ENCODE measurements at places on chromosomes 7 and 10.
A peak's percentile ranks its signal among the peaks of the same experiment; 100 is the strongest.

DNA sequence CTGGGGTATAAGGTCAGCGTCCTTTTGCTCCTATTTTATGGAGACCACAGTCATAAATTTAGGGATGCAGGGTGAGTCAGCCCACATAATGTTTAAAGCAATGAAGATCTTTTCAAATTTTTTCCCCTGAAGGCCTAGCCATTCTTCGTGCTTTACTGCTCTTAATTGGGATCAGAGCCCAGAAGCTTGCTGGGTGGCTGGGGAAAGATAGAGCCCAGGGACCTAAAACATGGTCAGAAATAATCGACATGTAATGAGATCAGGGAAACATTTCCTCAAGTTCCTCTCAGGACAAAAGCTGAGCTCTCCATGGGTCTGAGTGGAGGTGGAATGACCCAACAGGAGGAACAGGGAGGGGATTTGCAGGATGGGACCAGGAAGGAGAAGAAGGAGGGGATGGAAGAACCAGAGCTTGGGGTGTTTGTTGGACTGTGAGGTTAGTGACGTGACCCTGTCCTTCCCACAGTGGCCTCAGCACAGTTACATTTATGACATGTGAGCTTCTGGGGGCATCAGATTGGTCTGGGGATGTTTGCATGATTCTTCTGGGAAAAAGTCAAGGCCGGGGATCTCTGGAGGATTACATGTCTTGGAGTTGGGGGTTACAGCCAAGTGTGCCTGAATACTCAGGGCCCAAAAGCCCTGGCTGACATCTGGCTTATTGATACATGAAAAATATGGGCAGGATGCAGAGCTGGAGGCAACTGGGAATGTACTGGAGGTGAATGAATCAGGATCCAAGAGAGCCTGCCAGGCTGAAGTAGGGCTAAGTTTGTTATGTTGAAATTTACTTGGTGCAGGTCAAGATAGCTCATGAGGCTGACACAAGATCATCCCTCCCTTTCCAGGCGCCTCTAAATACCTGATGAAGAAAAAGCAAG is 477.9 kb downstream of the RPS24 start:
- no peak for DNase-seq

GRCh38 chr10:5684971-5685763 is 529 bp downstream of the TASOR2 start:
- DNase-seq: peak; percentile 82

DNA sequence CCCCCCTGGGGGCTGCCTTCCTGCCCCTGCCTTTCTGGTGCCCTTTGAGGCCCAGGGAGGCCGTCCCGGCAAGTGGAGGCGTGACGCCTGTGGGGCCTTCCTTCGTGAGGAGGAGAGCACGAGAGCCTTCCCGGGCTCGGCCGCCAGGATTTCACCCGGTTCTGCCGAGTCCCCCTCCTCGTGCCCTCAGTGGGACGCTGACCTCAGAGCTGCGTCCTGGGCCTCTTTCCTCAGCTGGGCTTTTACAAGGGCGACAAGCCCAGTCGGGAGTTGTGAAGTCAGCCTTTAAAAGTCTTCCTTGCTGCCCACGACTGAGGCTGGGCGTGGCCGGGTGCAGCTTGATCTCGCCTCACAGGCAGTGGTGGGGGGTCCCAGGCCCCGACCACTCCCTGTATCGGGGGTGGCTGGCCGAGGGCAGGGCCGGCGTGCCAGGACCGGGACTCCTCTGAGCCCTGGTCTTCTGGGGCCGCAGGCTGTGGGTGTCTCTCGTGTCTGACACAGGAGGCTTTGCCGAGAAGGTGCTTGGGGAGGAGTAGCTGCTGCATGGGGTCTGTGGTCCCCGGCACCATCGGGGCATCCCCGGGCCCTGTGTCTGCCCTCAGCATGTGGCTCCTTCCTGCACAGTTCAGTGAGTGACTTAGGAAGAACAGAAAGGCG is 41.8 kb downstream of the FAM20C start:
- no peak for DNase-seq

- DNase-seq: no peak
These were observed 6.5 kb upstream of the CHST3 start for GRCh38 chr10:71957546-71958275.

GRCh38 chr7:95840953-95841950 is 68.9 kb downstream of the DYNC1I1 start:
- no peak for DNase-seq

DNA sequence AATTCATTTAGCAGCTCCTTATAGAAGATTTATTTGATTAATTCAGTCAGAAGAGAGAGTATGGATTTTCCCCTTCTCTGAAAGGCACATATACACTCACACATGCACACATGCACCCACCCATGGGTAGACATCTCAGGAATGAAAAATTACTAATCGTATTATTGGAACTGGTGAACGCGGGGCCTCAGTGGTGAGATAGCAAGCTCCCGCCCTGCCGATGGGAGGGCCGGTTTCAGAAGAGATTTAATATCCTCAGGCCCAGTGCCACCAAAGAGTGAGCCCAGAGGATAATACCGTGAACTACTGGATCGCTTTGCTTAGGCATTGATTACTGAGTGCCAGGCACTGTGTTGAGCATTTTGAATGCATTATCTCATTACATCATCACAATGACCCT is 38.0 kb upstream of the EMX2 start:
- no peak for DNase-seq

GRCh38 chr10:30853066-30853465 is 178.6 kb downstream of the ZNF438 start:
- no peak for DNase-seq

GRCh38 chr7:150742286-150742968 is 5.2 kb downstream of the GIMAP5 start:
- DNase-seq: no peak

DNA sequence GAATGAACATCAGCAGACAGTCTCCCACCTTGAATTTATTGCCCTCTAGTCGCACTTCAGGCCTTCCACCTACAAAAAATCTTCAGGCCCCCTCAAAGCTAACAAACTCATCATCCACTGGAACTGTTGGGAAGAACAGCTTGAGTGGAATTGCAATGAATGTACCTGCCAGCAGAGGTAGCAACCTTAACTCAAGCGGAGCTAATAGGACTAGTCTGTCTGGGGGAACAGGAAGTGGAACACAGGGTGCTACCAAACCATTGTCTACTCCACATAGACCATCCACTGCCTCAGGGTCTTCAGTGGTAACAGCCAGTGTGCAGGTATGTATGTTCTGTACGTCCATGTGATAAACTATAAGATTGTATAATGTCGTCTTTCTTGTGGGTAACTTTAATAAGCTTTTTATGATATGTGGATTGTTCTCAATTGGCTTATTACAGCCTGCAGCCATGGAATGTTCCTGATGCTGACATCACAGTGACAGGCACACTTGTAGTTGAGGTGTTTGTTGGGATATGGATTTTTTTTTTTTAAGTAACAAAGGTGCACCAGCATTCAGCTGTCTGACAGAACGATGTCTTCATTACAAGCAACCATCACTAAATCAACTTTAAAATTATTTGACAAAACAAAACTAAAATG is 53.3 kb downstream of the UBN2 start:
- DNase-seq: no peak

- no peak for DNase-seq
These were observed 13.0 kb downstream of the ESYT2 start for GRCh38 chr7:158816271-158816670.

GRCh38 chr7:108037741-108038140 is 34.8 kb upstream of the LAMB1 start:
- DNase-seq: no peak

DNA sequence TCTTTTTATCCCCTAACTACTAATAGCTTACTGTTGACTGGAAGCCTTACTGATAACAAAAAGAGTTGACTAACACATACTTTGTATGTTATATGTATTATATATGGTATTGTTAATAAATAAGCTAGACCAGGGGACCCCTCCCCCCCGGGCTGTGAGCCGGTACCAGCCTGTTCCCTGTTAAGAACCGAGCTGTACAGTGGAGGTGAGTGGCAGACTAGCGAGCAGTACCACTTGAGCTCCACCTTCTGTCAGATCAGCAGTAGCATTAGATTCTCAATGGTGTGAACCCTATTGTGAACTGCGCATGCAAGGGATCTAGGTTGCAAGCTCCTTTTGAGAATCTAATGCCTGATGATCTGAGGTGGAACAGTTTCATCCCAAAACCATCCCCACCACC is 377.0 kb downstream of the IPMK start:
- no peak for DNase-seq

DNA sequence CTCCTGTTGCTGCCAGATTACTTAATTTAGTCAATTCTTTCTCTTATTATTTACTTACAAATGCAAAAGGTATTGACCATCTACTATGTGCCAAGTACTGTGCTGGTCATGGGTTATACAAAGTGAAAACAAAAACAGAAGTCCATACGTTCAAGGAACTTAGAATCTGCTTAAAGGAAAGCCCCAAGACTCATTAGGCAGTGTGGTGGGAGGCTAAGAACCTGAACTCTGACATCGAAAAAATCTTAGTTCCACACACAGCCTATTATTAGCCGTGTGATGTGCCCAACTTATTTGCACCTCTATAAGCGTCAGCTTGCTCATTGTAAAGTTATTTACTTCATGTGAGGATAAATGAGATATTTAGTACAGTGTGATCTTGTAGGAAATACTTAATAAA is 227.4 kb upstream of the SORCS1 start:
- DNase-seq: no peak

GRCh38 chr10:71834343-71834674 is 16.7 kb downstream of the PSAP start:
- no peak for DNase-seq

DNA sequence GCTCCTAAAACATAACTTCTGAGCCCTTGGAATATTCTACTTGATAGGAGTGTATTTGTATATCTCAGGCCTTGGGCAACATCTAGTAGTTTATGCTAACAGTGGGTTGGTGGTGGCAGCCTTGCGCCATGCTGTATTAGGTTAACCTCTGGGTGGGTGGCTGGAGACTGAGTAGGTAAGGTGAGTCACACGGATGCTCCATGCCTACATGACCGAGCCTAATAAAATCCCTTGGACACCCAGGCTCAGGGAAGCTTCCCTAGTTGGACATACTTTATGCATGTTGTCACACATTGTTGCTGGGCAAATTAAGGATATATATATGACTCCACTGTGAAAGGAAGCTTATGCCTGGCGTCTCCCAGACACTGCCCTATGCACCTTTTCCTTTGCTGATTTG is 6.0 kb upstream of the DAGLB start:
- DNase-seq: no peak

DNA sequence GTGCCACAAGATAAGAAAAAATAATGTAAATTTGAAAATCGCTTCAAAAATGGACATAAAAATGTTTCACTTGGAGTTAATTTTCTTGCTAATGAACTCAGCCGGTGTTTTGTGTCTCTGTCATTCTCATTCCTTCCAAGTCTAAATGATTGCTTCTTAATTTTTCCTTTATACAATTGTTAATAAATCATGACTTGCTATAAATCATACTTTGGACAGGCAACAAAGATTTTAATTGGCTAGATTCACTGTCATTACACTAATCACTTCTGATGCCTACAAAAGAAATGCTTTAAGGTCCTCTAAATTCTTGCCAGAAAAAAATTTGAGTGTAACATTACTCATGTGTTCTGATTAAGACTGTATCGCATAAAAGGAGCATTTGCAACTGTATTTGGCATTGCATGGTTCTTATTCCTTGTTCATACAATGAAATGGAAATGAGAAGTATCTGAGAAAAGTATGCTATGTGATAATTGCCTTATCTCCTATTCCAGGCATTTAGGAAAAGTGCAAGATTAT is 239.5 kb upstream of the DKK1 start:
- no peak for DNase-seq

DNA sequence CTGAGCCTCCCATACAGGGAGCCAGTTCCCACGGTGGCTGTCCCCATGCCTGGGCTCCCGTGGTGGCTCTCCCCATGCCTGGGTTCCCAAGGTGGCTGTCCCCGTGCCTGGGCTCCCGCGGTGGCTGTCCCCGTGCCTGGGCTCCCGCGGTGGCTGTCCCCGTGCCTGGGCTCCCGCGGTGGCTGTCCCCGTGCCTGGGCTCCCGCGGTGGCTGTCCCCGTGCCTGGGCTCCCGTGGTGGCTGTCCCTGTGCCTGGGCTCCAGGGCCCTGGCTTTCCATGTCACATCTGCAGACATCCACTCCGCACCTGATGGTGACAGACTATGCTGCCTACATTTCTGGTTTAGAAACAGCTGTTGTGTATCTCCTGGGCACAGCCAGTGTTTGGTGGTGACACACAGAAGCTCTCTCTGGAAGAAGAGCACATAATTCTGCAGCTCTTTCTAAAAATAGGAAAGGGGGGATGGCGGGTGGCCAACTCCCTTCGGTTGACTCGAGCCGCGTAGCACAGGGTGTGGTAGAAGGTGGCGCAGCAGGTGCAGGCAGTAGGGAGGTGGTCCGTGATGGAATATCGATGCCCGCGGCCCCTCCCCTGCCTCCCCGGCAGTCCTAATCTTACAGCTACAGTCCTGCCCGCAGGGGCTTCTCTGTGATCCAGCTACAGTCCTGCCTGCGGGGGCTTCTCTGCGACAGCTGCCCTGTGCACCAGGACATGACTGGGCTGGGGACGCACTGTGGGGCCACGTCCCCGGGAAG is 251.2 kb downstream of the DNAJB6 start:
- DNase-seq: no peak

GRCh38 chr7:2460188-2460587 is 16.0 kb downstream of the GRIFIN start:
- DNase-seq: no peak

GRCh38 chr10:18606051-18606695 is 45.2 kb downstream of the NSUN6 start:
- no peak for DNase-seq

- no peak for DNase-seq
These were observed 16.1 kb upstream of the SEC61G start for GRCh38 chr7:54774785-54775740.

GRCh38 chr10:67098461-67098860 is 172.6 kb downstream of the LRRTM3 start:
- DNase-seq: no peak

GRCh38 chr10:32692174-32692573 is 246.2 kb downstream of the CCDC7 start:
- no peak for DNase-seq

DNA sequence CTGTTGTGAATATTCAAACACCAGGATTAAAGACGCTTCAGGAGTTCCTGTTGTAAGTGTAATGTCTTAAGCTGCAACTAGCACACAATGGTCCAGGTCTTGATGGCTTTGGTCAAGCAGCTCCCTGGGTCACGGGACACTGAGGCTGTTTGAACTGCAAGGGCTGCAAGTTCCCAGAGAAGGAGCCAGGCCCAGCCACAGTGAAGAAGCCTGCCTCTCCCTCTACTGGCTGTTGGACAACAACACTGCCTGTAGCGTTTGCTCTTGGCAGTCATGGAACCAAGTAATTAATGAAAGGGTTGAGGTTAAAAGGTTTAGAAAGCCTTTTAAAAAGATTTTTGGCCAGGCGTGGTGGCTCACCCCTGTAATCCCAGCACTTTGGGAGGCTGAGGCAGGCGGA is 31.9 kb upstream of the GUSB start:
- no peak for DNase-seq

DNA sequence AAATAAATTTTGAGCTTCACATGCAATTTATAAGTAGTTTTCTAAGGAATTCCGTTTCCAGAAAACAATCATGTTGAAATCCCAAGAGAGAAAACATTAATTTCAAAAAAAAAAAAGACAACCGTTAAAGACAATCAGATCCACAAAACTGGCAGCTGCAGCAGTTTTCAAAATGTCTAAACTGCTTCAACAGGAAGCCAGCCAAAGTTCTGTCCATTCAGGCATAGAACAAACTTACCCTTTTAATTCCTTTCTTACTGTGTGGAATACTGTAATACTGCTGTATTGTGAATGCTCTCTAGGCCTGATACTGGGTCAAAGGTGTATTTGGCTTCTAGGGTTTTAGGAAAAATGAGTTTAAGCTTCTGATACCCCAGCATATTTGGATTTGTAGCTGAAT is 31.6 kb downstream of the HOXA1 start:
- no peak for DNase-seq
